ENCODE measurements at places on chromosomes 4 and X.

DNA sequence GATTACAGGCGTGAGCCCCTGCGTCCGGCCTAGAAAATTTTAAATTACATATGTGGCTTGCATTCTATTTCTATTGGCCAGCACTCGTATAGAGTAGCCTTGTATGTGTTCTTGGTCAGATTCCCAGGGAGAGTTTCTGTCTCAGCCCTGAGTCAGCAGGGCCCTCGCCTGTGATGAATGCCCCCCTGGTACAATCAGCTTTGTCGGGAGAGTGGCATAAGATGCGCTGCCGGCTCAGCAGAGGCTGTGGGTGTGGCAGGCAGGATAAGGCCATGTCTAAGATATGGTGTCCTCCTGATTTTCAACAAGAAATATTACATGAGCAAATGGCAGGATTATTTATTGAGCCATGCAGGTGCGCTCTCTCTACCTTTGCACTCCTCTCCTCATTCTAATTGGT lies 1.6 kb upstream of the REELD1 start:
- no peak for DNase-seq

DNA sequence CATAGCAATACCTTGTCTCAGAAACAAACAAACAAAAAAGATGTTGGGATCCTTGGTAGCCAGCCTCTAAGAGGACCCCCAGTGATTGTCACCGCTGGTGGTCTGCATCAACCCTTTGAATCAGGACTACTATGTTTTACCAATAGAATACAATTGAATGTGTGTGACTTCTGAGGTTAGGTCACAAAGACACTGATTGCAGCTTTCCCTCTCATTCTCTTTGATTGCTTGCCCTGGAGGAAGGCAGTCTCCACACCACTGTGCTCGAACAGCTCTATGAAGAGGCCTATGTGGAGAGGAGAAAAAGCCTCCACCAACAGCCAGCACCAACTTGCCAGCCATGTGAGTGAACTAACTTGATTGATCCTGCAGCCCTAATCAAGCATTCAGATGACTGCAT lies 2.8 kb upstream of the SMIM14 start:
- DNase-seq, result no peak

DNA sequence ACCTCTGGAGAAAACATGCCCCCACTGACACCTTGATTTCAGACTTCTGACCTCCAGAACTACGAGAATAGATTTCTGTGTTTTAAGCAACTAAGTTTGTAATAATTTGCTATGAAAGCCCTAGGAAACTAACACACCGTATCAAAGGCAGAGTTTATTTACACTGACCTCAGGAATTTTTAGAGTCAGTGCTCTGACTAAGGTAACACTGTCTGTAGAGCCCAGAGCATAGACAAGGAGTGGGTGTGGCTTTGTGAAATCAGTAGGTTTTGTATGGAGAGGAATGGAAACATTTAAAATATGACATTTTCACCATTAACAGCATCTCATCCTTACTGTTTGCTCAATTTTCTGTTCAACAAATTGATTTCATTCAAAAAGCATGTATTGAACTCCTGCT lies 764.4 kb upstream of the PCDH10 start:
- DNase-seq, result no peak

DNA sequence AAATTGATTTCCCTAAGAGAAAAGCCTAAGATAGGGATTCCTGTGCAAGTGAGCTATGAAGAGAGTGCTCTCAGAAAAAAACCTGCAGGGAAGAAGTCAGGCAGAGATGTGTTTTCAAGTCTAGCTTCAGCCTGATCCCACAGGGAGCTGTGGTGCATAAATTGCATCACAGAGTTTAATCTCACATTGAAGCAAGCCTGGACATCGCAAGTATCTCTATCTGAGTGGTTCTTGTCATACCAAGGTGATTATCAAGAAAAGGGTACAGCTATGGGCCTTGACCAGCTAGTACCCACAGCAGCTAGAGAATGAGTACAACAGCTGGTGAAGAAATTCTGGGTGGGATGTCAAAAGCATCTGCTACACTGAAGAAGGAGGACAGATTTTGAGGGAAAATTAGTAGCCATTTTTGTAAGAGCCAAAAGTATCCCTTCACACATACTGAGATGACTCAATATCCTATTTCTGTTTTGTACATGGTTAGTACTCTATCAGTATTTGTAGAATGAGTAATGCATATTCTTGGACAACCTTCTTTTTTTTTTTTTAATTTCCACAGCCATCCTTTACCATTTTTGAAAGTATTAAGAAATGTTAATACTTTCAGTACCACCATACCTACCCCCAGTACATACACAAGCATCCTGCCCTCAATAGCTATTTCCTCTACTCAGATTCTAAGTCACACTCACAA lies 708.9 kb downstream of the IL1RAPL1 start:
- DNase-seq, result no peak

GRCh38 chr4:5709207-5709575 lies 832 bp upstream of the EVC2 start:
- DNase-seq, result no peak

GRCh38 chr4:181796502-181796901 lies 446.7 kb upstream of the TENM3 start:
- DNase-seq, result no peak
